ENCODE measurements at places on chromosomes 1 and 21.

GRCh38 chr1:18929686-18930085 is 26.8 kb downstream of the IFFO2 start:
- DNase-seq, result no peak

- DNase-seq, result peak; percentile 16
Observed at GRCh38 chr1:116741836-116742565, 12.2 kb upstream of the CD2 start.

DNA sequence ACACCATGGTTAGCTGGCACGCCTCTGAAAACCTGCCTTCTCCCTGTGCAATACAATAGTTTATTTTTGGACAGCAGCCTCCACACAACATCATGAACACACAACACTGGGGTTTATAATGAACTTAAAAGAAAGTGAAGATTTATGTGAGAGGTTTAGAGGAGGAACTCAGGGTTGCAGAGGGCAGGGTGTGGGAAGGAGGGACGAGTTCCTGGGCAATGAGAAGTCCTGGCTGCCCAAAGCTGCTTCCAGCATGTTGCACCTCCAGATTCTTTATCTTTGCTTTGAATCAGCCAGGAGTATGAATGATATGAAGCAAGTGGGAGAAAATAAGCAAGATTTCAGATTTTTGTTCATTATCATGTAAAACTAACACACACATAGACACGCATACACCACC is 11.3 kb upstream of the LRRC8D start:
- no peak for DNase-seq

DNA sequence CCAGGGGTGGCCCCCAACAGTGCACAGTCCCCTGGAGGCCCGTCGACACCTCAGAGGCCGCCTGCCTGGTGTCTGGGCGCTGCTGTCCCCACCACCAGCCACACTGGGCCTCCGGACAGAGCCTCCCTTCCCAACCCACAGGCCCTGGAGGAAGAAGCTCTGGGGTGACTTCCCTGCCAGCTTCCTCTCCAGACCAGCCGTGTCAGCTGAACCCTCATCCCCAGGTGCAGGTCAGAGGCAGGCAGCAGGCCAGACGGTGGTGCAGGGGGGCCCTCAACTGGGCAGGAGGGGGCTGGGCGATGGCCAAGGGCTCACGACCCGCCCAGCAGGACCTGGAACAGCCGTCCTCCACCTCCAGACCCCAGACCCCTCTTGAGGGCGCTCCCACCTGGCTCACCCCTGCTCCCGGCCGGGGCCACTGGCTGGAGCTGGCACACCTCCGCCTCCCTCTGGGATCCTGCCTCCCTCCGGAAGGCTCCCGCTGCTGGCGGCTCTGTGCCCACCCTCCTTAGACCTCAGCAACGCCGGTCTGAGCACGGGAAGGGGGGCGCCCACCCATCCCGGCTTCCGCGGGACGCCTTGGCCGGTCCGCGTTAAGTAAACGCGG is 520 bp downstream of the TNFRSF18 start:
- DNase-seq, result peak; percentile 50

DNA sequence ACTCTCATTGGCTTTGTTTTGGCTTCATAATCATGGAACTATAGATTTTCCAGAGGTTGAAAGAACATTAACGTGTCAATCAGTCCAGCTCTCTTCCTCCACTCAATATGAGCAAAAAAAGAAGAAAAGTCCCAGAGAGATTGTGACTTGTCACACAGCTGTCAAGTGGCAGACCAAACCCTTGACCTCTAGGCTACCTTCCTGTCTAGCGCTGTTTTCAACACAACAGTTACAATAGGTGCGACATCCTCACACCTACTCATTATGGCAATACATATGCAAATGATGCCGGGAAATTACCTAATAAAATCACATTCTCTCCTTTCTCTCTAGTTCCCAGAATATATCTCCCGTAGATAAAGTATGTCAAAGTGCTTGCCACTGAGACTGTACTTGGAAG is 1.1 kb downstream of the WARS2 start:
- DNase-seq, result peak; percentile 23

GRCh38 chr1:191971447-191971846 is 186.8 kb upstream of the RGS18 start:
- DNase-seq, result no peak

GRCh38 chr1:205669341-205670149 is 10.8 kb downstream of the SLC45A3 start:
- DNase-seq, result no peak

GRCh38 chr1:61078618-61079295 is 3.6 kb upstream of the NFIA start:
- DNase-seq, result no peak

DNA sequence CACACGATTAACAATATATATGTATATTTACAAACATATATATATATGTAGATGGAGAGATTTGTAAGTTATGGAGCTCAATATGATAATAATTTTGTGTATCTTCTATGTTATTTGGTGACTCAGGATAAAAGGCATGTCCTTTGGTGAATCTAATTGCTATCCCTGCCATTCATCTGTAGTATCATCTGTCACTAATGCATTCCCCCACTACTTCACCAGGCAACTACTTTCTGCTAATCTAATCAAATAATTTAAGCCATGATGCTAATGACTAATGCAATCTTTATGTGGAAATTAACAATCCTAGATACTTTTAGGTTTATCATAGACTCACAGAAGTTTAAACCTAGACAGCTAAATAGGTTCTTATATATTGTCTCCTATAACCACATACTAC is 1074.5 kb downstream of the PLA2G4A start:
- no peak for DNase-seq

DNA sequence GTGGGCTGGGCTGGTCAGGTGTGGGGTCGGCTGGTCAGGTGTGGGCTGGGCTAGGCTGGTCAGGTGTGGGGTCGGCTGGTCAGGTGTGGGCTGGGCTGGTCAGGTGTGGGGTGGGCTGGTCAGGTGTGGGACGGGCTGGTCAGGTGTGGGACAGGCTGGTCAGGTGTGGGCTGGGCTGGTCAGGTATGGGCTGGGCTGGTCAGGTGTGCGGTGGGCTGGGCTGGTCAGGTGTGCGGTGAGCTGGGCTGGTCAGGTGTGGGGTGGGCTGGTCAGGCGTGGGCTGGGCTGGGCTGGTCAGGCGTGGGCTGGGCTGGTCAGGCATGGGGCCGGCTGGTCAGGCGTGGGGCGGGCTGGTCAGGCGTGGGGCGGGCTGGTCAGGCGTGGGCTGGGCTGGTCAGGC is 6.3 kb upstream of the FNDC10 start:
- no peak for DNase-seq

Data from activated T-cell treated with anti-CD3 and anti-CD28 coated beads, Interleukin-2, amount 50 U/mL, for 48 hours (primary cell).